ENCODE measurements at places on chromosomes 3 and 15.

GRCh38 chr15:88605189-88606069, 15.7 kb upstream of the AEN start:
- peak; percentile 50 for DNase-seq

- DNase-seq: no peak
These were observed 8.1 kb downstream of the CIB1 start for GRCh38 chr15:90225504-90226234.

GRCh38 chr3:52231502-52232278, 6.2 kb upstream of the TLR9 start:
- peak; percentile 20 for DNase-seq

- DNase-seq: no peak
These were observed 96.7 kb upstream of the NECTIN3 start for GRCh38 chr3:110974902-110975301.

GRCh38 chr3:122893282-122893681, 98.4 kb downstream of the SLC49A4 start:
- DNase-seq: no peak

DNA sequence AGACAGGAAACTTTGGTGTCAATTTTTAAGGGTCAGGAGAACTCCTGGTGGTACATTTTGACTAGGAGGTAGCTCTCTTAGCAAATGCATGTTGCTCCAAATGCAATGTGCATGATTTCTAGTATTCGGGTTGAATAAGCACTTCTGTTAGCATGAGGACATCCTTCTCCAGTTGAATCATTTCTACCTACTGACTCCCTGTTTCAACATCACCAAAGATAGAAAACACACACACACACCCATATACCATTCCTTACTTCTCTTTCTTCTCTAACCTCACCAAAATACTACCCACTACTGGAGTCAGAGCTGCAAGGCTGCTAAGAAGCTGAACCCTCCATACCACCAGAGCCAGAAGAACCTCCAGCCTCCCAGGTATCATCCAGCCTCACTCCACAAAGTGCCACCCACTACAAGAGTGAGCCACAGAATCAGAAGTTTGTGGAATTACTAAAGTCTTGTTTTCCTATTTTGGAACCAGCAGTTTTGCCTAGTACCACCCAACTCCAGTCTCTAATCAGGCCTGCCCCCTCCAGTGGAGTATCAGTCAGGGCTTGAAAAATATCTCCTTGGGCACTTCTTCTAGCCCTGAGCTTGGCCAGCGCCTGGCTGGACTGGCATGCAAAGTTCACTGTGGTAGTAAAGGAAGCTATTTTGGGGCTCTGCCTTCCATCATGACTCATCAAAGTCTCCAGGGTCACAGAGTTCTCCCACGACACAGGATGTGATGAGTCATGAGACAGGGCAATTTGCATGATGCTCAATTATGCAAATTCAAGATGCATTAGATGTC, 110.3 kb downstream of the CYP19A1 start:
- no peak for DNase-seq

Measured in hypothalamus (tissue), 51 donors.